ENCODE measurements at places on chromosomes 2 and 18. TPM values are rescaled to one million over a fixed set of nuclear protein-coding genes. Genes with fewer than 3 reads are reported as not detected.

GRCh38 chr2:158174495-158174894, 72.8 kb downstream of the UPP2 start:
- no peak for DNase-seq

GRCh38 chr18:57898506-57899124, 95.5 kb upstream of the ATP8B1 start:
- DNase-seq: peak; percentile 54

- DNase-seq: no peak
Observed at GRCh38 chr2:75516378-75517360, 44.1 kb downstream of the EVA1A start.

Gene KANSL1L
- total RNA-seq: 18.0 TPM

DNA sequence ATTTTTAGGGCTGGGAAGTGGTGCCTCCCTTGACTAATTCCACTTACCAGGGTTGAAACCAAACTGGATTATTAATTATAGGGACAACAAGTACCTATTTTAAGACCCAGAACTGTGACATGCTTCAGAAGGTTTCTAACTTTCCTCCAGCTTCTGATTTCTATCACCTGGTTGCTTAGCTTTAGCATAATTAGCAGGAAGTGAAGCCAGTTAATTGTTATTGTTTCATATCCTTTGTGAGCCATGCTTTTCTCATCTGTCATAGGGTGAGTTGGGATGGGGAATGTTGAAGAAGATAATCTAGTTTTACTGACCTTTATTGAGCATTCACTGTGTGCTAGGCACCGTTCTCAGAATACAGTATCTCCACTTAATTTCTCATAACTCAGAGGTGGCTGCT, 3.2 kb downstream of the YPEL5 start:
- DNase-seq: no peak

- no peak for DNase-seq
Observed at GRCh38 chr2:131151398-131151797, 46.3 kb downstream of the PLEKHB2 start.

- DNase-seq: no peak
Observed at GRCh38 chr2:197713271-197713670, 8.1 kb downstream of the MARS2 start.

Gene PCBP1
- total RNA-seq: 45.3 TPM

Gene STON1
- 25.0 TPM for total RNA-seq

Gene SPC25
- total RNA-seq: 2.9 TPM

Gene CABYR
- 6.4 TPM for total RNA-seq

GRCh38 chr2:215604606-215605005, 168.7 kb upstream of the FN1 start:
- no peak for DNase-seq

GRCh38 chr2:17539611-17540092, 844 bp upstream of the VSNL1 start:
- peak; percentile 26 for DNase-seq

Gene DNAJC10
- 116 TPM for total RNA-seq

DNA sequence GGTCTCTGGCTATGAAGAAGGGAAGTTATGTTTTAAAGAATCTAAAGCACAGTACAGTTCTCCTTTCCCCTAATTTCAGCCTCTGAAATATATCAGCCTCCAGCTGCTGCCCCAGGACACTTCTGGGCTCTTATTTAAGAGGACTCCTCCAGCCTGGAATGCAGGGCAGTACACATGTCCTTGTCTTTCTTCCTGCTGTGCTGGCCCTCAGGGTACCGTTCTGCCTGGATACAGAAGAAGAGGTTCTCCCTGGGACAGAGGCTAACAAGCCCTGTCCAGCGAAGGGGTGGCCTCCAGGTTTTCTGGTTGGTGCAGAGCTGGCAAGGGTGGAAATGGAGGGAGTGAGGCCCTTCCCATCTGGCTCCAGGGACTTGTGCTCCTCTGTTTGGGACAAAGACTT, 22.1 kb downstream of the MLPH start:
- no peak for DNase-seq

- DNase-seq: no peak
Observed at GRCh38 chr2:186648130-186648529, 45.7 kb upstream of the FAM171B start.

GRCh38 chr2:157782057-157782845, 93.9 kb downstream of the ACVR1 start:
- peak; percentile 33 for DNase-seq

DNA sequence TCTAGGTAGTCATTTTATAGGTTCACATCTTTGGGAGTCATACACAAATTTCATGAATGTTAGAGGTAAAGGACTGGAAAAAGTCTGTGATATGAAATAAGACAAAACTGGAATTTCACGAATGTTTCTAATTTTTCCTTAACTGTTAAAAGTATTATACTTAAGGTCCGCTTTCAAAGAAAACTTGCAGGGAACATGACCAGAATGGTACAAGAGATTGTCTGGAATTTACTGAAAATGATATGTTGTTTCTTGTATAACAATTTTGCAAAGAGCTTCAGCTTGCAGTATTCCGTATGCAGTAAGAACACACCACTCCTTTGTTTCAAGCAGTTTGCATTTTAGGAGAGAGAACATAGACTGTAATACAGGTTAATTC, 1.6 kb downstream of the DDX1 start:
- DNase-seq: no peak

GRCh38 chr2:72330652-72331051, 183.0 kb upstream of the CYP26B1 start:
- no peak for DNase-seq

Gene CCT7
- 330 TPM for total RNA-seq

- peak; percentile 8 for DNase-seq
Observed at GRCh38 chr18:29271501-29271900, 1094.6 kb upstream of the CDH2 start.

DNA sequence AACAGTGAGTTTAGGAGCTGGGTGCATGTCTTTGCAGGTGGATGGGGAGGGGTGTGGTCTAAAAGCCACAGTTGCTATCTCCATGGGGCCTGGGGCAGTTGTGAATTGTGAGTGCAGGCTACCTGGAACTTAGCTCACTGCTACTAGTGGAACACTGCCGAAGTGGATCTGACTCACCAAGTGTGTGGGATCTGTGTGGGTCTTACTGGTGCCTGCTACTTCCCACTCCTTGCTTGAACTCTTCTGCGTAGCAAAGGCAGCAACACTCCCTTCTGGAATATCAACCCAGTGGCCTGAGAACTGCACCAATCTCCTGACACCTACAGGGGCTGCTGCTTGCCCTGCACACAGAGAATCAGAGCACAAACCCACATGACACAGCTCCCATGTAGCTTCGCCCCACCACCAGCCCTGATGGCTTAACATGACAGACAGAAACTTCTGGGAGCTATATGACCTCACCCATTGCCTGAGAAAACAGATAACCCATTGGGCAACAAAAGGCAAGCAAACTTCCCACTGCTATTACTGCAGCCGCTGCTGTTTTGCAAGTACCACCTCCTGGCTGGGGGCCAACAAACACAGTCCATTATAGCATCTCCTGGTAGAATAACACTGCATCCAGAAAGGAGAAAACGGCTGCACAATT, 455.1 kb upstream of the DDX18 start:
- no peak for DNase-seq

DNA sequence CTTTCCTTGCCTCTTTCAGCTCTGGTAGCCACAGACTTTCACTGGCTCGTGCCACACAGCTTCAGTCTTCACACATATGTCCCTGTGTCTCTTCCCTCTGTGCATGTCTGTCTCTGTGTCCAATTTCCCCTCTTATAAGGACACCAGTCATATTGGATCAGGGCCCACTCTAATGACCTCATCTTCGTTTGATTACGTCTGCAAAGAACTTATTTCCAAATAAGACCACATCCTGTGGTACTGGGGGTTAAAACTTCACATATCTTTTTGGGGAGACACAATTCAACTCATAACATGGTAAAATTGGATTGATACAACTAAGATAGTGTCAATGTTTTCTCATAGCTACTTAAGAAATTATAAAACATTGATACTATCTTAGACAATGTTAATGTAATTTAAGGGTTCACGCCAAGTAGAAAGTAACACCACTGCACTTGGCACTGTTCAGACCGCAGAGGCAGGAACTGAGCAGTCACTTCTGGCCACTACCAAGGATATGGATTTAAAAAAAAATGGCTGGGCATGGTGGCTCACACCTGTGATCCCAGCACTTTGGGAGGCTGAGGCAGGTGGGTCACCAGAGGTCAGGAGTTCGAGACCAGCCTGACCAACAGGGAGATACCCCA, 119.6 kb upstream of the EPAS1 start:
- DNase-seq: peak; percentile 49

Gene AOX1
- 57.4 TPM for total RNA-seq

Gene IL1R2
- 0.32 TPM for total RNA-seq

Gene IL18RAP
- not detected for total RNA-seq

DNA sequence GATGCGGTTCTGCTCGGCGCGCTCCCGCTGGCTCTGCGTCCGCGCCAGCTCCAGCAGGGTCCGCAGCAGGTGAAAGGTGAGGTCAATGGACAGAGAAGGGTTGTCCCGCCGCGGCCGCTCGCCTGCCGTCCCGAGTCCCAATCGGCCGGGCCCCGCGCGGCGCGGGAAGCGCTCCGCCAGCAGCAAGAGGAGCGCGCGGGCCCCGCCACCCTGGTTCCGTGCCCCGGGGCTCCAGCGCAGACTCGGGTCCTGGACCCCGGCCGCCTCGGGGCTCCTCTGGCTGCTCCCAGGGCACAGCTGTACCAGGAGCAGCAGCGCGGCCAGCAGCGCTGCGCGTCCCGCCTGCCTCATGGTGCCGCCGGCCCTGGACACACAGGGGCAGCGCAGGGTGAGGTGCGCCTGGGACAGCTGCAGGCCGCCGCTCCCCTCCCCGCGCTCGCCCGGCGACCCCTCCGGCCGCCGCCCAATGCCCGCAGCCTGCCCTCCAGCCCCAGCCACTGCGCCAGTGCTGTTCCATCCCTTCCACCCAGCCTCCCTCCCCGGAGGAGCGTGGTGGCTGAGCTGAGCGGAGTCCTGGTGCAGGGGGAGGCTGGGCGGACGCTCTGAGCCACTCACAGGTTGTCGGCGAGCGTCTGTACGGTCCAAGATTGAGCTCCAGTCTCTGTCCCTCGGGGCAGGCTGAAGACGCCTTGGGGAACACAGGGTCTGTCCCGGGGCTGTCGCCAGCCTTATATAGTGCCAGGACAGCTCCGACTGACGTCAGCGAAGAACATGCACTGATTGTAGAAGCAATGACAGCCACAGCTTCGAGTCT, 493 bp downstream of the UCN start:
- DNase-seq: no peak

Gene WDPCP
- total RNA-seq: 14.7 TPM

DNA sequence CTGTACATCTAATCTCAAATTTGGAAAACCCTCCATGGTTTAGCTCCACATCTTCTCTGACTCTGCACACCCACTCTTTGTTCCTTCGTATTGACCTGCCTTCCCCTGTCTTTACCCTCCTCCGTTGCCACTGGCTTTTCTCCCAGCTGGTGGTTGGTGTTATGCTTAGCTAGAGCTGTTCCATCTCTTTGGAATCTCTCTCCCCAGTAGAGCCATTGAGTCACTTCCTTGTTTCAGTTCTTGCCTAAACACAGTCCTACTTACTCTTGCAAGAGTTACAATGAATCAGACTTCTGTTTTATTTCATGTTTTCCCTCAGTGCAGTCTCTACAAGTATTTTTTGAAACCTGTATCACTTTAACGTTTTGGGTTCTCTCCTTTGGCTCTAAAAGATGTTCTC, 263.9 kb downstream of the LTBP1 start:
- peak; percentile 95 for DNase-seq

- DNase-seq: peak; percentile 76
Observed at GRCh38 chr2:234770031-234770506, 181.7 kb upstream of the SH3BP4 start.

DNA sequence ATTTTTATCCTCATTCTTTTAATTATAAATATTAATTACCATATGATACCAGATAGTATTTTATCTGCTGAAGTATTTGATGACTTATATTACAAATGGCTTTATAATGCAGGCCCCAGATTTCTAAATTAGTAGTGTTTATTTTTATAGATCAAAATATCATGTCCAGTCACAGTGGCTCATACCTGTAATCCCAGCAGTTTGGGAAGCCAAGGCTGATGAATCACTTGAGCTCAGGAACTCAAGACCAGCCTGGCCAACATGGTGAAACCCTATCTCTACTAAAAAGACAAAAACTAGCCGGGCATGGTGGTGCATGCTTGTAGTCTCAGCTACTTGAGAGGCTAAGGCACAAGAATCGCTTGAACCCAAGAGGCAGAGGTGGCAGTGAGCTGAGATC, 100.1 kb upstream of the ARHGAP15 start:
- no peak for DNase-seq

Gene STK16
- total RNA-seq: 23.2 TPM

Gene DCTN1
- total RNA-seq: 153 TPM

DNA sequence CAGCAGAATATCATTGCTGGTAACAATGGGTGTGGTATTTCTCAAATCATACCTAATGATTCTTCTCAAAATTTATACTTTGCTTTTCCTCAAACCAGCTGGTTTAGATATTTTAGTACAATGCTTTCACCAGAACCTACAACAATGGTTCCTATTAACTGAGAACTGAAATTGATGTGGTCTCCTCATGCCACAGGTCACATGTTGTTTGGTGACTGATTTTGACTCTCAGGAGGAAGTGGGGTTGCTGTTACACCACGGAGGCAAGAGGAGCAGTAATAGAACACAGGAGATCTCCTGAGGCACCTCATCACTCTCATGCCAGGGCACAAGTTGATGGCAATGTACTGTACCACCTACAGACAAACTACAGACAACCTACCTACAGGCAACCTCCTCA, 3.0 kb upstream of the CEP68 start:
- no peak for DNase-seq

DNA sequence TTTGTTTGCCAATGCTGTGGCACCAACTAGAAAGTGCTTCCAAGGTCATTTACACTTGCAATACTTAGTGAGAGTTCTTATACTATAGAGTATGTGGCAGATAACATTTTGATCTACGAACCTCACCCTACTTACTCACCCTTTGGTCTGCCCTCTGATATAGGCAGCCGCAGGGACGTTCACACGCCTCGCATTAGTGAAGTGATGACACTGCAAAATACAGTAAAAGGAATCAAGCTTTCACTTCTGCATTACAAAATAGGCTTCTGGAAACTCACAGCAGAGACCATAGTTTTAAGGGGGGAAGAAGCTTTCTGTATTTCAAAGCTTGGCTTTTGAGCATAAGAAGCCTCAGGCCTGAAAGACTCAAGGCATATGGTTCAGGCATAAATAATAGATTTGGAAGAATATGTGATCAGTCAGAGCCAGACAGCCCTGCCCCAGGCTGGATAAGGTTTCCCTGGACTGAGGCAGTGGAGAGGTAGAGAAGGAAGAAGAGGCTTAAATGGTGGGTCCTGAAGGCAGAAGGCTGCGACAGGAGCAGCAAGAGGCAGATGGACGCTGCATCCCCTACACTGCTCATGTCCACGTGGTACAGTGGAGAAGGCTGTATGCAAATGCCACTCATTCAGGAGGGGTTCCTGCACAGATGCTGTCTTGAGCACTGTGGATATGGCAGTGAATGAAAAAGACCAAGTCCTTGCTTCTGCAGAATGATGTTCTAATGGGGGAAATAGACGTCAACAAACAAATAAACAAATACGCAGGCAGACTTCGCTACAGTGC, 63.1 kb downstream of the FECH start:
- DNase-seq: peak; percentile 10

- DNase-seq: peak; percentile 24
Observed at GRCh38 chr2:3282056-3282998, 95.3 kb downstream of the EIPR1 start.
